OCI-LY7 (cell line): ENCODE measurements at places on chromosomes 4 and X. TPM values are rescaled to one million over a fixed set of nuclear protein-coding genes. Genes with fewer than 3 reads are reported as not detected.
A peak's percentile ranks its signal among the peaks of the same experiment; 100 is the strongest.

- peak; percentile 77 for DNase-seq
These were observed 1.4 kb downstream of the TMA16 start for GRCh38 chr4:163495900-163496299.

DNA sequence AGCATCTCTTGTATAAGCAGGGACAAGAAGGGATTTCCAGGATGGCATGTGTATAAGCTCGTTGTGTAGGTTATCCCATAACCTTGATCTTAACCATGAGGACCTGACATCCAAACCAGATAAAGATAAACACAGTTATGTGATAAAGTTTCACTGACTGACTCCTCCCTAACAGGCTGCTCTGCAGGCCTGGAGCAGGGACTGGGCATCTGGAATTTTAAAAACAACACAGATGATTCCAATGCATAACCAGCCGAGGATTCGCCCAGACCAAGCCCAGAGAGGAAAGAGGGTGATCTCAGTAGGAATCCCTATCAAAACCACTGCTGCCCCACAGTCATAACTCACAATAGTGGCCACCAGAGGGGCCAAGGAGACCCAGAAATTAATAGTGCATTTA lies 22.7 kb downstream of the KLF3 start:
- no peak for DNase-seq

- no peak for DNase-seq
These were observed 2.5 kb downstream of the NSDHL start for GRCh38 chrX:152833378-152833777.

DNA sequence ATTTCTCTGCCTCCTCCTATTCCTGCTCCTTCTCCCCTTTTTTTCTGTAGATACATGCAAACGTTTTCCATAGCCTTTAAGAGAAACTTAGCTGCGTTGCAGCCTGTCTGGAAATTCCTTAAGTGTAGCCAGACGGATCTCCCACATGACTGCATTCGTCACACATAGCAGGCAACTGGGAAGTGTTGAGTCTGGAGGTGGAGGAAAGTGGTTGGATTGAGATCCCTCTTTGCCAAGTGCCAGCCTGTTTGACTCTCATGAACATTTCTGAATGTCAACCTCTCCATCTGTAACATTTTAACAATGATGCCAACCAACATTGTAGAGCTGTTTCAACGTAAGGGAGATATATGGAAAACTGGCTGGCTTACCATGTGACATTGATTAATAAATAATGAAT lies 45.1 kb upstream of the FAM9A start:
- no peak for DNase-seq

- DNase-seq: peak; percentile 24
These were observed 247.9 kb downstream of the ADAM29 start for GRCh38 chr4:175166020-175166419.

DNA sequence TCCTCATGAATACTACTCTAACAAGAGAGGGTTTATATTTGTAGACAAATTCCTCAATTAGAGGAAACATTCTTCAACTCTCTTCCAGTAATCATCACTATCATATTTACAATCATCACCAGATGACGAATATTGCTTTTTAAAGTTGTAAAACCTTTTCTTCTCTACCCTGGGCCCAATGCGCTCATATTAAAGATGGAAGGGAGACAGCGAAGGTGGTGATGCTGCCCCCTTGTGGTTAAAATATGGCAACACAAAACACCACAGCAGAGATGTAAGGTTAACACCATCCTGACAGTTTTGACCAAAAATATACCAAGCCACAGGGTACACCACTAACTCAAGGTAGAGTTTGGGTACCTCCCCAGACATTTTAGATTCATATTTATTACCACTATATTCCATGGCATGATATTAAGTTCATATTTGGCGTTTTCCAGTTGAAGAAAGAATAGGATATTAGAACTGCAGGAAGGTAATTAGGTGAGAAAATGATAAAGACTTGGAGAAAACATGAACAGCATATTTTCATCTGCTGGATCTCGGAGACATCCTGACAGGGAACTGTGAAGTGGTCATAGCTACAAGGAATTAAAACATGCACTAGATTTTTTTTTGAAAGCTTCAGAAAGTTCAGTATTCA lies 72.8 kb downstream of the SLC9A7 start:
- peak; percentile 54 for DNase-seq

- no peak for DNase-seq
These were observed 50.5 kb upstream of the ADGRG2 start for GRCh38 chrX:19172741-19173140.

GRCh38 chrX:132877954-132878536 lies 80.4 kb downstream of the HS6ST2 start:
- no peak for DNase-seq

DNA sequence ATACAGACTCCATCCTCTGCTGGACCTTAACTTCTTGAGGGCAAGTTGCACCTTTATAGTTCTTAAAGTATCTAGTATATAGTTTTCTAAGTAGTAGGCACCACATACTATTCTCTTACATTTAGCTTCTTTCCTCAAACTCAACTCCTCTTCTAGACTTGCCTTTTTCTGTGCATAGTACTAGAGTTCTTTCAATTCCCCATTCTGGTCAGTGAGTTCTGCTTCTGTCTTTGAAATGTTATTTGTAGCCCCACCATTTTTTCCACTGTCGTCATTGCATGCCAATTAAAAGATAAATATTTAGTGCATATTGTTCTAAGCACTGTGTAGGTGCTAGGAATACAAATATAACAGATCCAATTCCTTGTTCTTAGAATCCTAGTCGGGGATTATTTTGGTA lies 31.6 kb downstream of the CDKL5 start:
- DNase-seq: peak; percentile 1

GRCh38 chr4:181083757-181084361 lies 1159.3 kb upstream of the TENM3 start:
- DNase-seq: no peak

DNA sequence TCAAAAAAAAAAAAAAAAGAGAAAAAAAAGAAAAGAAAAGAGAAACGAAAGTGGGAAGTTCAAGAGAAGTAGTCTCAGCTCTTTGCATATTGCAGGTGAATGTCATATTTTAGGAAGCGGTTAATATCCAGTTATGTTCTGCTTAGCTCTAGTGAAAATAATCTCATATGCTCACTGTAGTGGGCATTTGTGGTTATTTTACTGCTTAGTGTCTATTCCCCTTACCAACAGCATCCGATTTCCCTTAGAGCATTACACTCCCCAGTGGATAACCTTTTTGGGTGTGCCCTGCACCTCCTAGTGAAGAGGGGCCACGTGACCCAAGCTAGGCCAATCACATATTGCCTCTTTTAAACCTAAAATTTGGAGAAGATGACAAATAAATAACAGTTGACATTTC lies 111.2 kb upstream of the ZNF827 start:
- DNase-seq: peak; percentile 95

GRCh38 chr4:88697141-88697540 lies 488 bp downstream of the NAP1L5 start:
- DNase-seq: no peak

DNA sequence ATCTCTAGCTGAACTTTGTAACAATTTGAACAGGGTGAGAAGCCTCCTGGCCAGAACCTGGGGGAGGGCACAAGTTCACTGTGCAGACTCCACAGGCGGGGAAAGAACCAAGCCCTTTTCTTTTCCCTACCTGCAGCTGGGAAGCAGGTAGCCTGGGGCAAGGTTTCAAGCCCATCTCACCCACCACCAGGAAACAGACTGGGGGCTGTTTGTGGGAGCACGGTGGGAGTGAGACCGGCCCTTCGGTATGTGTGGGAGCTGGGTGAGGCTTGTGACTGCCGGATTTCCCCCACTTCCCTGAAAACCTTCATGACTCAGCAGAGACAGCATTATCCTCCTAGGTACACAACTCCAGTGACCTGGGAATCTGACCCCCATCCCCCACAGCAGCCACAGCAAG lies 211.7 kb downstream of the ZNF674 start:
- DNase-seq: no peak

GRCh38 chr4:174483792-174484191 lies 38.5 kb downstream of the HPGD start:
- DNase-seq: no peak

The SSX1 gene
- not detected in 2 replicates for total RNA-seq

The MYOZ2 gene
- not detected in 2 replicates for total RNA-seq

The GSPT2 gene
- 10.1 TPM in 2 replicates for total RNA-seq

The HTR2C gene
- not detected in 2 replicates for total RNA-seq
